ENCODE measurements at places on chromosomes 3 and 15. TPM values are rescaled to one million over a fixed set of nuclear protein-coding genes. Genes with fewer than 3 reads are reported as not detected.

The EPHA6 gene
- polyA plus RNA-seq = 0.62 TPM

The CCDC191 gene
- polyA plus RNA-seq = 24.3 TPM

The HESX1 gene
- 2.6 TPM for polyA plus RNA-seq

The BCL2A1 gene
- not detected for polyA plus RNA-seq

The C2CD4A gene
- polyA plus RNA-seq = 0.30 TPM

The GHRL gene
- 5.4 TPM for polyA plus RNA-seq

The TRPM1 gene
- polyA plus RNA-seq = 0.21 TPM

The PSMA4 gene
- 255 TPM for polyA plus RNA-seq

The TRIM69 gene
- polyA plus RNA-seq = 15.7 TPM

The RBM5 gene
- 367 TPM for polyA plus RNA-seq

The PXYLP1 gene
- polyA plus RNA-seq = 37.7 TPM

The MDFIC2 gene
- polyA plus RNA-seq = not detected

The LTK gene
- 2.7 TPM for polyA plus RNA-seq

The KNL1 gene
- 16.5 TPM for polyA plus RNA-seq

The GPR149 gene
- not detected for polyA plus RNA-seq

The P2RY13 gene
- 1.3 TPM for polyA plus RNA-seq

The ECE2 gene
- polyA plus RNA-seq = 0.04 TPM

The IL17RC gene
- polyA plus RNA-seq = 39.9 TPM

The SATB1 gene
- polyA plus RNA-seq = 39.4 TPM

The NAALADL2 gene
- 17.7 TPM for polyA plus RNA-seq

The IGSF11 gene
- polyA plus RNA-seq = 4.3 TPM

The GPR176 gene
- 16.4 TPM for polyA plus RNA-seq

The ROBO2 gene
- polyA plus RNA-seq = 88.0 TPM

The AGTR1 gene
- polyA plus RNA-seq = 17.7 TPM

The ST8SIA2 gene
- 3.9 TPM for polyA plus RNA-seq

The GP5 gene
- 0.71 TPM for polyA plus RNA-seq

The ALG3 gene
- polyA plus RNA-seq = 40.6 TPM

The CFAP100 gene
- polyA plus RNA-seq = 1.1 TPM

The NR2F2 gene
- polyA plus RNA-seq = 261 TPM

The B3GALNT1 gene
- polyA plus RNA-seq = 34.8 TPM

The SAXO2 gene
- polyA plus RNA-seq = 7.7 TPM

The LAMB2 gene
- 414 TPM for polyA plus RNA-seq

The EHHADH gene
- polyA plus RNA-seq = 28.9 TPM

The KATNBL1 gene
- polyA plus RNA-seq = 43.5 TPM

The LYZL4 gene
- not detected for polyA plus RNA-seq

The NR1I2 gene
- 1.4 TPM for polyA plus RNA-seq

The TMEM266 gene
- 13.3 TPM for polyA plus RNA-seq

The TRIM71 gene
- 8.9 TPM for polyA plus RNA-seq

The COL6A5 gene
- polyA plus RNA-seq = not detected

The ANKRD63 gene
- 0.34 TPM for polyA plus RNA-seq

The RFT1 gene
- polyA plus RNA-seq = 24.8 TPM

The CASR gene
- 30.7 TPM for polyA plus RNA-seq

The CCR3 gene
- not detected for polyA plus RNA-seq

The STRIT1 gene
- polyA plus RNA-seq = 1.5 TPM

The C3orf52 gene
- polyA plus RNA-seq = 4.9 TPM

The HTR3E gene
- polyA plus RNA-seq = not detected

Data from renal pelvis (tissue), 12 donors.